Nucleus accumbens (tissue), 56 donors: ENCODE measurements at places on chromosomes 2 and 18.

GRCh38 chr2:240326246-240326645, 109.2 kb upstream of the GPC1 start:
- no peak for DNase-seq

GRCh38 chr2:82525744-82526143, 1933.3 kb downstream of the SUCLG1 start:
- DNase-seq, result no peak

DNA sequence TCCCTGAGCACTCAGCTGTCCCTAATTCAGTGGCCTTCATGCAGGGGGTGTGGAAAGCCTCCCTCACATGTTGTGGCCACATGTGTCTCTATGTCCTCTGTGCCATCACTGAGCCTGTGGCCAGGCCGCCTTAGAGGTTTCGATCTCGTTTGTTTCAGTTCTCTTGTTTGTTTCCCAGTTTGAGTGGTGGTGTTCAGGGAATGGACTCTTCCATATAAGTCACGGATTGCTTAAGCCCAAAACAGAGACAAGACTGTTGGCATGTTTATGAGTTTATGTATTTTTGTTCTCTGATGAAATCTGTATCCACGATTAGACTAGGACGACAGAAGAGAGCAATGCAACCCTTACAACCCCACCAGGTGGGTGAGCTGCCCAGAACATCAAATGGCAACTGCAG, 134.5 kb downstream of the CCBE1 start:
- no peak for DNase-seq

DNA sequence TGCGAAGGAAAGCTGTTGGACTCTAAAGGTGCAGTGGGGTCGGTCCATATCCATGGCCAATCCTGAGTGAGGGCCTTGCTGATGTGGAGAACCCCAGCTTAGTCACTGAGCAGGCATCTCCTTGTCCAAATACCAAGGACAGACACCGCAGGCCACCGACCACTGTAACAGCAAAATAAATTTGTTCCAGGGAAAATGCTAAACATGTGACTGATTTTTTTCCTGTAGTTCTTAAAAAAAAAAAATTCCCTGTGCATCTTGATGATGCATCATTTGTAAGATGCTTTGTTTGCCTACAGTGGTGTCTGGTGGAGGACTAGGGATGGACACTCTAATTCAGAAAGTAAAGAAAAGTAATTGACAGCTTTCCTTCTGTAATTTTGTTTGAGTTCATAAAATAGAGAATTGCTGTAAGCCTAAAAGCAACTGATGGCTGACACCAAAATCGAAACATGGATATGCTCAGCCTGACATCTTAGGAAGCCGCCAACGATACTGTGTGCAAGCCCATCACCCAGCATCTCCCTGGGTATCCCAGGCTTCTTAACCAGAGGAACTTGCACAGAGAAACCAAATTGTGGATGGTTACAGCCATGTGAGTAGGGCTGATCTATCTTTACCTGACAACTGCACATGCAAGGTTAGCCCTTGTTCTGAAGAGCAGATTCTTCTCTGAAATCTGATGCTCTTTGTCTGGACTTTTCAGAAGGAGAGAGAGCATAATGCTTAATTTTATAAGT, 188.6 kb downstream of the ARL4C start:
- DNase-seq, result no peak

GRCh38 chr18:60549338-60549960, 176.9 kb upstream of the MC4R start:
- DNase-seq, result no peak

DNA sequence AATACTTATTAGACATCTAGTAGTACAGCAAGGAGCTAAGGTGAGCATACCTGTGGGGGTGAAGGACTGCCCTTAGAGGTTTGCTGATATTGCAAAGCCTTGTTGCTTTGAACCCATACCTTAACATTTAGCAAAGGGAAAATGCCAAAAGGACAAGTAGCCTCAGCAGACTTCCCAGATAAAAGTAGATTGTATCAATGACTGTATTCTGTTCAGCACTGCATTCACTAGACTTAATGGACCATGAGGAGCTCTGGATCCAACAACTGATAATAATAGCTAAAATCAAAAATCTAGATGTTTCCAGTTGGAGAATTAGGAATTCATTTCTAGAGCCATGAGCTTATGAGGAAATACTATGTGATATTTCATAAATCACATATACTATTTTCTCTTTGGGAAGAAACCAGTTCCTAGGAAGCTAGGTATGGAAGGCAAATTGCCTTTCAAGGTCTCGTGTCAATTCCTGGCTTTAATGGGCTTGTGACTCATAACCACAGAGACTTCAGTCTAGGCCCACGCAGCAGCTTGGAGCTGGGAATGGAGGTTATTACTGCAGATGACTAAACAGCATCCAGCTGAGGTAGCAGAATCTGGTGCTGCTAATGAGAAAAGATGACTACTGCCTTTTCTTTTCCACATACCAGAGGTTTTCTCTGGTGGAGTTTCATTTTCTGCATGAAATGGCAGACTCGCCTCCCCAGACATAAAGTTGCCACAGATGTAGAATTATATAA, 191.2 kb upstream of the NABP1 start:
- no peak for DNase-seq

GRCh38 chr2:189267491-189267890, 87.9 kb upstream of the COL5A2 start:
- no peak for DNase-seq

DNA sequence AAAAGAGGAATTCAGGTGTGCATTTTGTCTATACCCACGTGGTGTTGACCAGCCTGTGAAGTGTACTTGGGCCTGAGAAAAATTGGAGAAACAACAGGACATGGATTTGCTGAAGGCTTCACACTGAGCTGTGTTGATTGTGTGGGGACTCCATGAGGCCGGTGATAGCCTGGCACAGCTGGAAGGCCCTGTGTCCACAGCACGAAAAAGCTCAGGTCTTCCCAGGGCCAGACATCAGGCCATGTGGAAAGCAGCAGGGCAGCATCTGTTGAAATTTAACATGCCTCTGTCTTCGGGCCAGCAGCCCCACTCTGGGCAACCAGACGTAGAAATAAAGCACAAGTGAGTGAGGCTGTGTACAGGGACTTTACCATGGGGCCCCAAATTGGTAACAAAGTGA, 84.1 kb downstream of the HS6ST1 start:
- DNase-seq, result no peak

GRCh38 chr18:37527395-37527794, 38.2 kb downstream of the CELF4 start:
- no peak for DNase-seq

DNA sequence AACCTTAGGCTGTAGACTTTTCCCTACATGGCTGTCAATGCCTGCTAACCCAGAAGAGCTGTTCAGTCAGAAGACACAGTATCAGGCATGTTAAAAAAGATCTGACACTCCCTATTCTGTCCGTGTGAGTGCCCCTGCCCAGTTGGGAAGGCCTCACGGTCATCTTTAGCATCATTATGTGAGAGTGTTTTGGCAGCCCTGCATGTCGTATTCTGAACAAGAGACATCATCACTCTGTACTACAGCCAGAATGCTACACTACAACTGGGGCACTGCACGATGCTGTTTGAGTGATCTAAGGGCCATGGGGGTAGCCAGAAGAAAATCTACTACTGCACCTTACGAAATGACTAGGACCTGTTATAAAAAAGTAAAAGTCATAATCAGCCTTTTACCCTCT, 67.2 kb downstream of the GREB1L start:
- no peak for DNase-seq

DNA sequence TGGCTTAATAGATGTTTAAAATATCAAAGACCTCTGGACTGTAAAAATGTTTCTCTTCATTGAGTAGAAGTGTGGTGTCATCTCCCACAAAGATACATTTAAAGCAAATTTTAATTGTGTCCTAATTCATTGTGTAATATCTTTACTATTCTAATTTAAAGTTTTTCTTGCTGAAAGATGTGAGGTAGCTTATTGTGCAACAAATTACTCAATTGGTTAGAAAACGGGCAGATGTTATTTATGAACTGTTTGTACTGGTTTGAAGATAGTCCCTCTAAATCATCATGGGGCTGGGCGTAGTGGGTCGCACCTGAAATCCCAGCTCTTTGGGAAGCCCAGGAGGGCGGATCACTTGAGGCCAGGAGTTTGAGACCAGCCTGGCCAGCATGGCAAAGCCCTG, 65.3 kb downstream of the CYBRD1 start:
- no peak for DNase-seq

DNA sequence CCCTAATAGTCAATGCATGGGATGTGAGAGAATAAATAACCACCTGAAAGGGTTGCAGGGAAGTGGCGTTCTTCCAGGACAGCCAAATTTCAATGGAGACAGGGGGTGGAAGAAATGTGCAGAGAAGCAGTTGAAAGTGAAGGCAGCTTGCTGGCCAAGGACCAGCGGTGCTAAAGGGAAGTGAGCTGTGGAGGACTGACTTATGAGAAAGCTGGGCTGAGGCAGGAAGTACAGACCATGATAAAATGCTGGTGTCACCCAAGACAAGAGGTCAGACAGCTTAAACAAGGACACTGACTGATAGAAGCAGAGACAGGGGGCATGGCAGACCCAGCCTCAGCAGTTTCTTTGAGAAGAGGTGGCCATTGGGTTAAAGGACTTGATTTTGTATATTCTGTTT, 106.7 kb downstream of the DTNB start:
- no peak for DNase-seq

DNA sequence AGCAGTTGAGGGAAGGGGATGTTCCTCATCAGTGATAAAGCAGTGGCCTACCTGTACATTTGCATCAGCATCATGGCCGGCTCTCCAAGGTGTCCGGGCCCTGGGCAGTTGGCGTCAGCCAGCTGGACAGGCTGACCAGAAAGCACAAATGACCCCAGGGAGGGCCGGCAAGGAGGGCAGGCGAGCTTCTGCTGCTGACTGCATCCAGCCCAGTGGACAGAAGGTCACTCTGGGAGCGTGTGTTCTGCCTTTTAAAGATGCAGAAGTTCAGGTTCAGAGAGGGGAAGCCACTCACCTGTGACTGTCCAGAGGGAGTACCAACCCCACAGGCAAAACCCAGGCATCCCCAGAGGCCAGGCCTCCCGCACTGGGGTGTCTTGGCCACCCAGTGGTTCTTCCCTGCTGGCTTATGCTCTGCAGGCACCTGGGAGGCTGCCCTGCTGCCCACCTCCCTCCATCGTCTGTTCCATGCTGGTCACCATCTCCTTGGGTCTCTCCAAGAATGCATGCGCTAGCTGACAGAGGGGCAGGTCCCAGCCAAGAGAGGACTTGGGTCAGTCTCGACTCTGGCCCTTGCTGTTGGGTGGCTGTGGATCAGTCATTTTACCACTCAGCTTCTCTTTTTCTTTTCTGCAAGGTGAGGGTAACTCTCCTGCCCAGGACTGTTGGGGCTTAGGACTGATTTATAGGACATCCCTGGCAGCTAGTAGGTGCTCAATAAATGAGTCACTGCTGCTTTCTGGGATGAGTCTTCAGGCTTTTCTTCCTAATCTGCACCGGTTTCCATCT, 89.9 kb downstream of the INHBB start:
- no peak for DNase-seq

GRCh38 chr2:46066116-46066515, 231.1 kb upstream of the EPAS1 start:
- no peak for DNase-seq

- DNase-seq, result no peak
Observed at GRCh38 chr2:162573288-162573687, 229.4 kb downstream of the GCA start.

GRCh38 chr2:38930600-38930999, 40.9 kb downstream of the ARHGEF33 start:
- no peak for DNase-seq

DNA sequence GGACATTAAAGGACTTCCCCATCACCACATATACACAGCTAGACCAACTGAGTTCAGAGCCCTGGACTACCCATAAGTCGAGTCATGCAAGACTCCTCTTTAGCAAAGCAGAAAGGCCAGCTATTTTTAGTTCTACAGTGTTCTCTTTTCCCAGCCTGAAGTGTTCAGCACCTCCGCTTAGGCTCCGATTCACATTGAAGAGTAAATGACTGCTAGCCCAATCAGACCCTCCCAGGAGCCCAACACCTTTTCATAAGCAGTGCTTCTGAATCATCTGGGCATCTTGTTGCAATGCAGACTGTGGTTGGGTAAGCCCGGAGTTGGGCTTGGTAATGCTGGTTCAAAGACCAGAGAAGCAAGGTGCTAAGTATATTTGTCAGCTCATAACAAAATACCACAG, 138.6 kb upstream of the MSH6 start:
- no peak for DNase-seq
